ENCODE measurements at places on chromosomes 7 and 10.
A peak's percentile ranks its signal among the peaks of the same experiment; 100 is the strongest.

DNA sequence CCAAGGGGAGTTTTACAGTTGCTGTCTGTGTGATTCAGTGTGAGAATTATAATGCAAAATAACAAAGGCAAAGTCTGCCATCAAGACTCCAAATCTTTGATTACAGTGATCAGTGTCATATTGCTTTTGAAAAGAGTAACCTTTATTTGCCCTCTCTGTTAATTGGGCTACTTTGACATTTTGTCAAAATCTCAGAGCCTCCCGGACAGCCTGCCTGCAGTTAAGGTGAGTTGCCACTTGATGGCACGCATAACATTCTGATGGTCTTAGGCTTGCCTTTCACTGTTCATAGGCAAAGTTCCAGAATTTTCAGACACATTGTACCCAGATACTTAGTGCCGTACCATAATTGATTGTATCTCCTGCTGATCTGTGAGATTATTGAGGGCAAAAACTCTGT lies 253.5 kb downstream of the ABCA13 start:
- no peak for DNase-seq

GRCh38 chr7:128939075-128939860 lies 1.5 kb downstream of the IRF5 start:
- peak; percentile 39 for DNase-seq

- DNase-seq: no peak
Measured at GRCh38 chr7:111982133-111982532, 224.1 kb downstream of the DOCK4 start.

GRCh38 chr10:92381543-92381954 lies 90.6 kb downstream of the MARCHF5 start:
- no peak for DNase-seq

DNA sequence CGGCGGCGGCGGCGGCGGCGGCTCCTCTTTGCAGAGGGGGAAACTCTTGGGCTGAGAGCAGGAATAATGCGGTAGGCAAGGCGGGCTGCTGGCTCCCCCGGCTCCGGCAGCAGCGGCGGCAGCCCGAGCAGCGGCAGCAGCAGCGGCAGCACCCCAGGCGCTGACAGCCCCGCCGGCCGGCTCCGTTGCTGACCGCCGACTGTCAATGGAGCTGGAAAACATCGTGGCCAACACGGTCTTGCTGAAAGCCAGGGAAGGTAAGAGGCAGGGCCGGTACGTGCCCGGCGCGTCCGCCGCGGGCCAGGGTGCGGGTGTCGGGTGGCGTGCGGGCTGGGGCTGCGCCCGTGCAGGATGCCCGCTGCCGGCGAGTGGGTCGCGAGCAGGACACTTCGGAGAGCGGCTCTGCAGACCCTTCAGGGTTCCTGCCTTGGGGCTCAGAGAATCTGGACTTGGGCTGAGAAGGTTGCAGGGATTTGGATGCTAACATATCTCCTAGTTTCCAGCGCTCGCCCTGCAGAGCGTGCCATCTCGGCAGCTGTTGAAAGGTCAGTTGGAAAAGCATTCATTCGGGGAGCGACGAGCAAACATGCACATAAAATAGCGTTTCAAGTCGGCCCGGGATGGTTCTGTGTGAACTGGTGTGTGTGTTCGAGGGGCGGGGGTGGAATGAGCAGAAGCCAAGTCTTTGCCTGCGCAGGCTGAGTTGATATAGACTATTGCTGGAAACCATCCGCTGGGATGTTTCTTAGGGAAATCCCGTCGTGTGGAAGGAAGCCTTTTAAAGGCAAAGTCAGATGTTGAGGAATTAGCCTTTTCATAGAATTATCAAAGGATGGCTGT lies 562 bp downstream of the GRK5 start:
- peak; percentile 27 for DNase-seq

GRCh38 chr7:140568021-140568813 lies 72.4 kb downstream of the DENND2A start:
- DNase-seq: no peak

DNA sequence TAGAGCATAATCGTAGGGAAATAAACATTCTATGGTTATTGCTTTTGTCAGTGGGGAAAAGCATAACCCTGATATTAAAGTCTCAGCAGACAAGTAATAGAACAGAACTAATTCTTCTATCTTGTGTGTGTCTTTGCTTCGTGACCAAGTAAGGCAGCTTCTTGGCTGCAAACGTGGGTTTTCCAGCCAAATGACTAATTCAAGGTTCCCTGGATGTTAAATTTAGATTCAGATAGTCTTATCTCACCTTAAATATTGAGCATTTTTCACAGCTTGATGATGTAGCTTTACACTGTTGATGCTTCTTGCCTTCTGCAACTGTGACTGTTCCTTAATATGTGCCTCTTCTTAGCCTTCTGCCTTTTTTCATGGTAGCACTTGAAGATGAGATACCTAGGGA lies 113.0 kb downstream of the EXOC4 start:
- no peak for DNase-seq

DNA sequence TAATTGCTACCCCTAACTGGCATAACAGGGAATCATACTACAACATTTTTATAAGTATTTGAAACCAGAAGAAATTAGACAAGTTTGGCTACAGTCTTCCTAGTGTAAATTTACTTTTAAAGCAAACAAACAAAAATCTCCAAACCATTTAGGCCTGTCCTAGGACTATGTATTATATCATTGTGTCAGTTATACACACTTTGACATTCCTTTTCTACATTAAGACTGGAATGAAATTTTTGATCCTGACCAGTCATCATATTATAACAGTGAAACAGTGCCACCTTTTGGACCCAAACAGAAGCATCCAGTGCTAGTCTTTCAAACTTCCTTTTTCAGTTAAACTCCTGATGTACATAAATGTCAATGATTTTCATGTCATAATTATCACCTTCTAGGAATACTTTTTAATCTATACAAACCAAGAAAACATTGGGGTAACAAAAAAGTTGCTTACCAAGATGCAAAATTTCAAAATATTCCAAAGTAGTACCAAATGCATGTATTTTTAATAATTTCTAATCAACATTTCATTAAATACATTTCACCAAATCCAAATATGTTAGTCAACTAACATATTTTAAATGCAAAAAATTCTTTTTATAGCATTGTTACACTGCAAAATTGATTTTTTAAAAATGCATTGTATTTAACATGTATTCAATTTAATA lies 75.7 kb downstream of the IMMP2L start:
- peak; percentile 35 for DNase-seq

DNA sequence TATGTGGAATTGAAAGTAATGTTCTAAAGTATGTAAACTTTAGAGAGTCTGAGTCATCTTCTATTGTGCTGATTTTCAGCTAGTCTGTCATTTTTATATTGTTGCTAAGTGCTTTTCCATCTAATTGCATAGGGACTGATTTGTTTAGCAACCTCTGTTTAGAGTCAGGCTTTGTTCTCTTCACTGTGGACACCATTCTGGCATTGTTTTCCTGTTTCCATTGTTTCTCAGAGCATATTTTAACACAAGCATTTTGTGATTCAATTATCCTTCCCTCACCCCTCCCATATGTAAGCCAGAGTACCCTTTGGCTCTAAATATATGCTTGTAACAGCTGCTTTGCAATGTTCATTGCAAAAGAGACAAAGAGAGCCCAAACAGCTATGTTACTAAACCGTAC lies 748.4 kb upstream of the PHF14 start:
- DNase-seq: no peak

DNA sequence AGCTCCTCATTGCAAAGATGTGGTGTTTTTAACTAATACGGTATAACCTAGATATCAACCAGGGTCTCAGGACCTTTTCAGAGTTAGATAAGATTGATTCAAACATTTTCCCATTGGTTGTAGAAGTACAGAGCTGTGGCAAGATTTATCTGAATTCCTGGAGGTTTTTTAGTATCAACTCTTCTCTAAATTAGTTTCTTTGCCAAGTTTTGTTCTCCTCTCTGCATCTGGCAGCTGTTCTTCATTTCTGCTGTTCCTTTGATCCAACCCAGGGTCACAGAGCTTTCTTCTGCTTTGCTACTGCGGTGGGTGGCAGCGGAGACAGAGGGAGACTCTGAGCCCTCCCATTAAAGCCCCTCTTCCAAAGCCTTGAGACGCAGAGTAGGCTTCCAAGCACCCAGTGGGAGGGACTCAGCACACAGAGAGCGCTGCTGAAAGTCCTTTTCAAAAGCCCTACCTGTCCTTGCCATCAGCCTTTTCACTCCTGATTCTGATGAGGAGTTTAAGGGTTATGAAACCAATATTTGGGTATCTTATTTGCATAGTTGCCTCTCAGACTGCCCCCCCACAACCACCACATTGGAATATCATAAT lies 146.3 kb upstream of the EEPD1 start:
- DNase-seq: no peak

GRCh38 chr7:131090886-131091692 lies 236.6 kb upstream of the MKLN1 start:
- DNase-seq: no peak

DNA sequence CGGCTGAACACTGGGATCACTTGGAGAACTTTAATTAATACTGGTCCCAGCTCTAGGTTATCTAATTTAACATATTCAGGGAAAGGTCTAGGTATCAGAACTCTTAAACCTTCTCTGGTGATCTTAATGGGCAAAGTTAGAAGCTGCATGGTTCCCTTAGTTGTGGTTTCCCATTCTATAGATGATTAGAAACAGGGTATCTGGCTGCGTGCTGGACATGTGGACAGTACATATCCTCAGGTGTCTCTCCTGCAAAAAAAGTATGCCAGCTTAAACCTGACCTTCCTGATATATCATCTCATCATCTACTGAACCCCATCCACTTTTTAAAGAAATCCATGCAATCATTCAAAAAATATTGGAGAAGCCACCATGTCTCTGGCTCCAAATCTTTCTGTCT lies 284.5 kb upstream of the DKK1 start:
- no peak for DNase-seq

GRCh38 chr7:92668564-92668963 lies 78.4 kb upstream of the FAM133B start:
- no peak for DNase-seq

- peak; percentile 65 for DNase-seq
Measured at GRCh38 chr10:8245131-8245813, 190.8 kb downstream of the GATA3 start.

GRCh38 chr10:128068398-128069285 lies 57.6 kb downstream of the MKI67 start:
- DNase-seq: no peak

DNA sequence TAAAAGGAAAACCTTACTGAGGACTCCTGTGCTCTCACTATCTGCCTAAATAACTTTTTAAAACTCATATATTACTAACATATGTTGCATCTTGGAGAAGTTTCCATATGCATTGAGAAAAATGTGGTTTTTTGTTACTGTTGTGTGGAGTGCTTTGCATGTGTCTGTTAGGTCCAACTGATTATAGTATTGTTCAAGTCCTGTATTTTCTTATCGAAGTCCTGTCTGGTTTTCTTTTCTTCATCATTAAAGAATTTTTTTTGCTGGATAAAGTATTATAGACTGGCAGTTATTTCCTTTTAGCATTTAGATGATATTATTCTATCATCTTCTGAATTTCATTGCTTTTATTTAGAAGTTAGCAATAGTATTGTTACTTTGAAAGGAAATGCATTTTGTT lies 59.5 kb upstream of the ACSM6 start:
- no peak for DNase-seq

DNA sequence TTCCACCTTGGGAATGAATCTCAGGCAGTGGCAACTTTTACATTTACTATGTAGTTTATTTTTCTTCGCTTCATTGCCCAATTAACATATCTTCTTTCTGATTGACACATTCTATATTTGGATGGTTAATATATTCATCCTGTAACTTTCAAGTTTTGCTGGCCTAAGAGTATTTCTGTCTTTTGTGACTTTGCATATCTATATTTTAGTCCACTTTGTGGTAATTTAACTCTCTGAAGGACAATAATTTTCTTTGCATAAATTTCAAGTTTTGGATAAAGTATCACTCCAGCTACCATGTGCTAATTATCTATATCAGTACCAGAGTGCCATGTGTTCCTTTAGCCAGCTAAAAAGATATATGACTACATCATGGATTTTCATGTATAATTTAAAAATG lies 151.5 kb upstream of the KAT6B start:
- DNase-seq: no peak

DNA sequence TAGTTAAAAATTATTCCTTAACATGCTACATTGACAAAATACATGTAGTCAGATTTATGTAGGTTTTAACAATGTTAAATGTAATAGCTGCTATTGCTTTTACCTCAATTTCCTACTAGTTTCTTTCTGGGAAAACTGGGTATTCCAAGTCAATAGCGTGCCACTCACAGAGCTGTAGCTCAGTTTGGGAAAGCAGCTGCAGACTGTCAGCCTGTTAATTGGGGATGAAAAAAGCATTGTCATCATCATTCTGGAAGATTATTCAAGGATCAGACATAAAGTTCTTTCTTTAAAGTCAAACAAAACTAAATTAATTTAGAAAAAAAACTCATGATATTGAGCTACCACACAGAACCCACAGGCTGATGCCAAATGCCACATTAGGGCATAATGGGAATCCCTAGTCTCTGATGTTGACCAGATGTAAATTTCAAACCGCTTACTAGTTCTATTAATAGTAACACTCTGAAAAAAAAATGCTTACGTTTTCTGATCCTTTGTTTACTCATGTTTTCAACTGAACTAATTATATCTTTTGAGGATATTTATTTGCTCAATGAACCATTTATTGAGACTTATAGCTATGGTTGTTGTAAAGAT lies 19.6 kb upstream of the AGMO start:
- no peak for DNase-seq

- DNase-seq: no peak
Measured at GRCh38 chr7:94330269-94331020, 64.2 kb upstream of the COL1A2 start.

DNA sequence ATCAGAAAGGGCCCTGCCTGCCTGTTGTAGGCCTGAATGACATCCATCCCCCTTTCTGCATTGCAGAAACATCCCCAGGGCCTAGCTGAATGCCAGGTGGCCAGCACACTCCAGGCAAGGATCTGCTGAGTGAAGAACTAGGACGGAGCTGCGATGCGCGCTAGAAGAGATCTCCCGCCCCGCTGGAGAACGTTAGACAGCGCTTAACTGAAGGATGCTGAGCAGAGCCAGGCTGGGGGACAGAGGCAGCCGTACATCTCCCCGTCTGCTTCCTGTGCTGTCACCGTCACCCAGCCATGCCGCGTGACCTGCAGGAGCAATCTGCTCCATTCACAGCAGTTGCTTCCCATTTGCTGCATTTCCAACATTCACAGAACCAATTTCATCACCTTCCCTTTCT lies 73.3 kb downstream of the FAM53B start:
- no peak for DNase-seq

- DNase-seq: no peak
Measured at GRCh38 chr7:109498131-109498530, 928.5 kb downstream of the DNAJB9 start.

DNA sequence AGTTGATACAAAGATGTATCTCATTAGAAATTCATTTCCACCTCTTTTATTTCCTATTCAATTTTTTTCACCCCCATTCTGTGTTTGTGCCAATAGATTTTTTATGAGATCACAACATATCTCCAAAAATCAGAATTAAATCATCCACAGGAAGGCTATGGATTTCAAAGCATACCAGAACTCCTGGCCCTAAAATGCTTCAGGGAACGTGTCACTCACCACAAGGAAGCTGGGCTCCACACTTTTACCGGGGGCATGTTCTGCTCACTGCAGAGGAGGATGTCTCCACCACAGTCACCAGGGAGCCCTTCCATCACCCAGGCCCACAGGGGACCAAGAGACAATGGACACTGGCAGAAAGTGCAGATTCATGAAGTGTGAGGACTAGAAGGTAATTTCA lies 456.8 kb downstream of the KCNMA1 start:
- no peak for DNase-seq

Measured in CD4-positive, alpha-beta T cell treated with Interleukin-17A for 1 hour (primary cell).